Activated CD4-positive, CD25-positive, alpha-beta regulatory T cell (primary cell): ENCODE measurements at places on chromosomes 11 and 22.

- no peak for DNase-seq
Observed at GRCh38 chr11:119615882-119616196, 113.2 kb downstream of the NECTIN1 start.

- DNase-seq, result no peak
Observed at GRCh38 chr11:126265811-126266210, 2.9 kb downstream of the SRPRA start.

DNA sequence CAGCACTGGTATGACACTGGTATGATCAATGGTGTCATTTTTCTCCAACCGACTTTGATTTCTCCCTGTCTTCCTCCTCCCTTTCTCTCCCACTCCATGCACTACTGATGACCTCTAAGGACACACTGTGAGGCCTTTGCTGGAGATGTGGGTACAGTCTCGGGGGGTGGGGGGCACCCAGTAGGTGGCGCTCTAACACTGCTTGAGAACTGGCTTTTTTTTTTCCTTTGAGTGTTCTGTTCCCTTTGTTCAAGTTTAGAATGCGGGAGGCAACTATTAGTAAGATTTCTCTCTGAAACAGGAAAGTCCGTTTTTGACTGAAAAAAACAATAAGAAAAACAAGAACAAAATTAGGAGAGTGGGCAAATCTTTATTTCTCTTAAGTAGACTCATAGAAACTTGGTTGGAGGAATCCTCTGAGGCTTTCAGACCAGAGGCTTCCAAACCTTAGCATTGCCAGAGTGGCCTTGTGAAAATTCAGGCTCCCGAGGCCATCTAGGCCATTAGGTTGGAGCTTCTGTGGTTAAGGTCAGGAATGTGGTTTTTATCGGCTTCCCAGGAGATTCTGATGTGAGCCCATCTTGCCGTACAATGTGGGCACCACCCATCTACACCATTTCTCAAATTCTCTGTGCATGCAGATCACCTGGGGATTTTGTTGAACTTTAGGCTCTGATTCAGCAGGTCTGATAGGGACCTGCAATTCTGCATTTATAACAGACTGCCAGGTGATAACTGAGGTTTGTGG, 43.2 kb downstream of the PANX1 start:
- DNase-seq, result no peak

GRCh38 chr22:26143806-26144325, 25.4 kb upstream of the SEZ6L start:
- no peak for DNase-seq

DNA sequence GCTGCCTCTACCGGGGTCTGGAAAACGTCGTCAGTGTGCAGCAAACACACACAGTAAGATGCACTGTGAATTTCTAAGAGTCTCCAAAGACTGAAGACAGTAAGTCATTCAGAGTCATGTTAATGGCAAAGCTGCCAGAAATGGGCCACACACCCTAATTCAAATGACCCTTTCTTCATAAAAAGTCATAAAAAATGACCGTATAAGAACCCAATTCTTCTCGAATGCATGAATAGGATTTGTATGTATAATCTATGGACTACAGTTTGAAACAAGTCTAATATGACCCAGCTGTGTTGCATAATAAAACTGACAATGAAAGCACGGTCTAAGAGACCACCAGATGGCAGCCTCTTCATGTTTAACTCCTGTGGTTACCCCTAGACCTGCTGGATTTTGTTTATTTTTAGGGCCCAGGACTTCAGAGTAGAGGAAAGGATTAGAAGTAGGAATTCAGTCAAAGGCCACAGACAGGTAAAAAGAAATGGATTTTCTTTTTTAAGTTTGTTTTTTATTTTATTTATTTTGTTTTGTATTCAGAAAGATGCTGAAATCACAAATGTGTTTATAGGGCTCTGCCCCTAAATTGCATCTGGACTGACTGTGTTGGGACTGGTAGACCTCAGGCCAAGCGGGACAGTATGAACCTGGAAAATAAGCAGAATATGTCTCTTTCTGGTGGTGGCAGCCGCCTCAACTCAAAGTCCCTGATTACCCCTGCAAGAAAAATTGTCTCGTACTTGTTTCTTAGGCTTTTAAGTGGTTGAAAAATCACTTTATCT, 32.1 kb upstream of the SLC5A12 start:
- DNase-seq, result no peak

GRCh38 chr11:131868629-131869507, 498.5 kb downstream of the NTM start:
- DNase-seq, result no peak

DNA sequence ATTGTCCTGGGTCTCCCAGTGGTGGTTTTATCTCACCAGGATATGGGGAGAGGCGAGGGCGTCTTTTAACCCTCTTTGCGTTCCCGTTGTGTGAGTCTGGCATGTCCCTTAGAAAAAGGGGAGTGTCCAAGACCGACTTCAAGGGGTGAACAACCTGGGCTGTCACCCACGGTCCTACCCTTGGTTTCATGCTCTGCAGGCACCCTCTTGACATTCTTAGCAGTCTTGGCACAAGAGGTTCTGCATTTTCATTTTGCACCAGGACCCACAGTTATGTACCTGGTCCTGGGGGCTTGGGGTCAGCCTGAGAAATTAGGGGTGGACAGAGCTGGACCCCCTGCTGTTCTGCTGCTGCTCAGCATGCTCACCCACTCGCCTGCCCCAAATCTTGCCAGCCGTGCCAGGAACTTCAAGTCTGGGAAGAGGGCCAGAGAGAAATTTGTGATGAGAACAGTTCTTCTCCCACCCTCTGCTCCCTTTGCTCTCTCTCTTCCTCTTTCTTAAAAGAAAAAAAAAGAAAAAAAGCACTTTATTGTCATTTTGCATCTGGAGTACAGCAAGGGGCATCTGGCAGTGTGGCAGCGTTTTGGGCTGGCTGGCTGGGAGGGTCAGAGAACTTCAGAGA, 471.2 kb downstream of the MIAT start:
- DNase-seq, result no peak

- DNase-seq, result no peak
Observed at GRCh38 chr11:17547932-17548331, 873 bp downstream of the OTOG start.
